ENCODE measurements at places on chromosomes 1 and 21.

DNA sequence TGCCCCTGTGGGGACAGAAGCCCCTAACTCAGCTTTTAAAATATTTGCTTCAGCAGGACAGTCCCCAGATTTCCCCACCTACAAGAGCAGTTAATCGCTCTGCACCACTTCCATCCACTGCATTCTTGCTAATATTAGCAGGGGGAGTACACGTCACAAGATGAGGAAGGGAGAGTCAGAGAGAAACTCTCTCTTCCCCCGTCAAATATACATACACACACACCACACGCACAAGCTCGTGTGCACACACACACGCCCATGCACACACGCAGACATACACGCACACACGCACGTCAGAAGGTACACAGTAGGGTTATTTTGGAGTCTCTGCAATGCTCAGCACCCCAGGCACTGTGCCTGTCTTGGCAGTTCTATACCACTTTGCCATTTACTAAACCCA lies 2.1 kb downstream of the CLCA1 start:
- DNase-seq = no peak

DNA sequence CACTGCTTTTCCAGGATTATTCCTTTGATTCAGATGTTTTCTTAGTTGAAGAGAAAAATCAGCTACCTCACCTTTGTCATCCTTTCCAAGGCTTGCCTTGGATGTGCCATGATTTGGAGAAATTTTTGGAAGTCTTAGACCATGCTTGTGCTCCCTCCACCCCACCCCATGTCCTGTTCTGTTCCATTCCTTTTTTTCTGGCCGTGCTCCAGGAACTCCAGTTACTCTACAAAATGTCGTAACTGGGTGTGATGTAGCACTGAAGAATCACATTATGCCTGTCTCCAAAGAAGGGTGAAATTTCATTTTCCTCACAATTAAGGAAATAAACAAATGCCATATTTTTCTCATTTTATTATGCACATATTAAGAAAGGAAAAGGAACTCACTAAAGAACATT lies 217.8 kb upstream of the ZRANB2 start:
- DNase-seq = no peak

DNA sequence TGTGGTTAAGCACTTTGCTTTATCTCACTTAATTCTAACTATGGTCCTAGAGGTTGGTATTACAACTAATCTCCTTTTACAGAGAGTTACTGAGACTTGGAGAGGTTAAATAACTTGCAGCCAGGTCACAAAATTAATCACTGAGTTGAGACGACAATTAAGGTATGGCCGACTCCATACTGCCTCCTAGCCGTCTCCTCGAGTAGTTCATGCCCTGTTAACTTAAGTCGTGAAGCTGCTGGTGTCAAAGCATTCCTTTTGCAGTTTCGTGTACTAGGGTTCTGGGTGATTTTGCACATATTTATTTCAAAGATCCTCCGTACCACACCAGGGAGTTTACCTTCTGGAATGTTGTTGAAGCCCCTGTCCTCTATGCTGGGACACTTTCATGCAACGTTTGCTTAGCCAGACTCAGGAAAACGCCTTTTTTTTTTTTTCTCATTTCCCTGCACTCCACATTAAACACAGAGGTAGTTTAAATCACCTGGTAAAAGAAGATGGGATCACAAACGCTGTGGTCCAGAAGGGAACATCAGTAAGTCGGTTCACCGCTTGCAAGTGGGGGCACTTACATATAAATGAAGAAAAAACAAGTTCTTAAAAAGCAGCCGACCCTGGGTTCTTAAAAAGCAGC lies 570 bp upstream of the NEK7 start:
- peak; percentile 79 for DNase-seq

DNA sequence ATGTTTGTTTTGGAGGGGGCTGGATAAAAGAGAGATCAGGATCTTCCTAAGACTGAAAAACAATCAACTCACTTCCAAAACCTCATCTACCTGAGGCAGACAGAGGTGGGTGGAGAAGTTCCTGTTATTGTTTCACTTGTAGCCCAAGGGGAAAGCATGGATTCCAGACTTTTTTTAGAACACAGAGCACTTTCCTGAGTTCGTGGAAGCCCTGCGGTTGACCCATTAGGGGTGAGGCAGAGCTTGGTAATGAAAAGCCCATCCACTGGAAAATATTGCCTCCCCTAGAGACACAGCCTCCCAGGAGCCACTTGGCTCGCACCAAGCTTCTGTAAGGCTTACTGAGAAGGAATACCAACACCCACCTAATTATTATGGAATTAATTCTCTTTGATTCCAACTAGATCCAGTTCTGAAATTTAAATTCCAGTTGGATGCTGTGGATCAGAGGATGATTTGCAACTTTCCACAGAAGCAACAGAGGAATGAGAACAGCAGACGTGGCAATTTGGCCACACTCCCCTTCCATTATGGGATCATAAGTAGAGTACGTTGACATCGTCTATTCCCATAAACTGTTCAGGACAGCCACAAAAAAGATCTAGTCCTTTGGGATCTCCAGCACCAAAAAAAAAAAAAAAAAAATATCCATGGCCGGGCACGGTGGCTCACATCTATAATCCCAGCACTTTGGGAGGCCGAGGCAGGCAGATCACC lies 4.1 kb upstream of the PEF1 start:
- DNase-seq = no peak

- DNase-seq = peak; percentile 51
Measured at GRCh38 chr1:55065648-55066047, 26.3 kb downstream of the PCSK9 start.

GRCh38 chr21:45959779-45960390 lies 21.7 kb upstream of the COL6A1 start:
- DNase-seq = no peak

DNA sequence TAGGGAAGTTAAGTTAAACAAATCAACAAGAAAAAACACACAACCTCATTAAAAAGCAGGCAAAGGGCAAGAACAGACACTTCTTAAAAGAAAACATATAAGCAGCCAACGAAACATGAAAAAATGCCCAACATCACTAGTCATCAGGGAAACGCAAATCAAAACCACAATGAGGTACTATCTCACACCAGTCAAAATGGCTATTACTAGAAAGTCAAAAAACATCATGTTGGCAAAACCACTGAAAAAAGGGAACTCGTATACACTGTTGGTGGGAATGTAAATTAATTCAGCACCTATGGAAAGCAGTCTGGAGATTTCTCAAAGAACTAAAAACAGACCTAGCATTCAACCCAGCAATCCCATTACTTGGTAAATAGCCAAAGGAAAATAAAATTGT lies 51.1 kb downstream of the HSF2BP start:
- no peak for DNase-seq

GRCh38 chr1:116330846-116331245 lies 42.2 kb upstream of the ATP1A1 start:
- no peak for DNase-seq

GRCh38 chr1:205285381-205286101 lies 36.0 kb downstream of the NUAK2 start:
- DNase-seq = no peak

- no peak for DNase-seq
Measured at GRCh38 chr1:12251442-12251841, 21.6 kb downstream of the VPS13D start.

DNA sequence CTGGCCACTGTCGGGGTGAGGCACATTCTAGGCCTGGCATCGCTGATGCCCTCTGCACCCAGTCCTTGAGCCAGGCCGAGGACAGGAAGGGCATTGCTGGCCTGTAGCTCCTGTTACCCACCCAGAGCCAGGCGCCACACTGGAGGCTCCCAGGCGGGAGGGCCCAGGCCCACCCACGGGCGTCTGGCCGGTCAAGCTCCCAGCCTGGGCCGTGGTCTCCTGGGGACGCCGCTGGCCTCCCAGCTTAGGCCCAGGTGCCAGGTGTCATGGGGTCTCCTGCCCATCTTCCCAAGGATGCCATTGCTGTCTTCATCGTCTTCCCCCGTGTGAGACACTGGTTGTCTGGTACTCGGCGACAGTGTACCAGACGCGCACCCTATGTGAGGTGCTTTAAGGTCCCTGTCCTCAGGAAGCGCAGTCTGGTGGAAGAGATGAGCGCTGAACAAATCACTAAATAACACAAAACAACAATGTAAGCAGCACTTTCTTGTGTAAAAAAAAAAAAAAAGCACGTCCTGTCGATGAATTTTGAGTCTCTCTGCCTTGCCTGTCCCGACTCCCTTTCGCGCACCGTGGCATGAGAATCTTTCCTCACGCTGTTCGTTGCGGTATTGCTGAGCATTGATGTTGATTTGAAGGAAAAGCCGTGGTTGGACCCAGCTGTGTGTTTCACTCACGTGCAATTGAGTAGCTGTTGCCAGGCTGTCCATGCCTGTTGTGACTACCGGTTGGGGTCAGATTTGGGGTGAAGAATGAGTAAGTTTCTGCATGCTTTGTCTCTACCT lies 27.0 kb upstream of the TRAPPC10 start:
- no peak for DNase-seq

DNA sequence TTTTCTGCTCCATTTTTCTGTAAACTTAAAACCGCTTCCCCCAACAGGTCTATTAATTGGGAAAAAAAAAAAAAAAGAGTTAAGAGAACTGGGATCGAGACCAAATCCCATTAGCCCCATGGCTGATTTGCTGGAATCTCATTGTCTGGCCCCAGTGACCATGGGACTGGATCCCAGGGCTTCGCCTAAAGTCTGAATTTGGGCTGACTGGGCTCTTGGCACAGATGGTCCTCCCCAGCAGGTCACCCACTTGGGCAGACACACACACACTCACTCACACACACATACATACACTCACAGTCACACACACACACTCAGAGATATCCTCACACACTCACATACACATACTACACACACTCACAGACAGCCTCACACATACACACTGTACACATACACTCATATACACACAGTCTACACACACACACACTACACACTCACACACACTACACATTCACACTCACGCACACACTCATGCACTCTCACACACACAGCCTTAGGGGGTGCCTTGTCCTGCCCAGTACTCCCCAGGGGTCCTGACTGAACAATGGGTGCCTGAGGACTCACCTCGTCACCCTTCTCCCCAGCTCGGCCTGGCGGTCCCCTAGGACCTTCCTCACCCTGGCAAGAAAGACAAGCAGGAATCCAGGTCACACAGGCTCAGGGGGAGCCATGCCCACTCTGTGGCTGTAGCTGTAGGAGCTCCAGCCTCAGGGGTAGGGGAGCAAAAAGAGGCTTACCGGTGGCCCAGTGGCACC lies 7.5 kb downstream of the COL9A2 start:
- no peak for DNase-seq

- DNase-seq = peak; percentile 33
Measured at GRCh38 chr21:20443558-20444155, 554.6 kb upstream of the NCAM2 start.

DNA sequence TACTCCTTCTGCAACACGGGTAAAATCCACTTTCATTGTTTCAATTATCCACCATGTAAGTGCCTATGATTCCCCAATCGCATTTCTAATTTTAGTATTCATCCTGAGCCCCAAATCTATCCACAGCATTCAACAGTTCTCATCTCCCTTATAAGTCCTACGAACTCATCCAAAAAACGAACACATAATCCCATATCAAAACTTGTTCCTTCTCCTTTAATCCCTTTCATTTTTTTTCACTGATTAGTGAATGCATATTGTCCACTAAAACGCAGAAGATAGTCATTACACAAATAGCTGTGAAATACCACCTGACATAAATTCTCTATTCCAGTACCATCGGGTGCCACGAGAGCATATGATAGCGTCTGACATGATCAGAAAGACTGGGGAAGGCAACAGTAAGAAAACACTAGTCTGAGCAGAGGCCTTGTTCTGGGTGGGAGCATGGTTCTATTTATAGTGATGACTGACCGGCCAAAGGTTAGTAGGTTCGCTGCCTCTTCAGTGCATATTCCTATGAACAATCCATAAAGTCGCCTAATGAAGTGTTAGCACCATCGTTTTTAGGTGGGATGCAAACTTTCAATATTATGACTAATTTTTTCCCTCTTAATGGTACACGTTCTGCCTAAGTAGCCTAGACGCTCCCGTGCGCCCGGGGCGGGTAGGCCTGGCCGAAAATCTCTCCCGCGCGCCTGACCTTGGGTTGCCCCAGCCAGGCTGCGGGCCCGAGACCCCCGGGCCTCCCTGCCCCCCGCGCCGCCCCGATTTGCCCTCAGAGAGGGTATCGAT lies 648 bp downstream of the ATP5PF start:
- DNase-seq = peak; percentile 16

DNA sequence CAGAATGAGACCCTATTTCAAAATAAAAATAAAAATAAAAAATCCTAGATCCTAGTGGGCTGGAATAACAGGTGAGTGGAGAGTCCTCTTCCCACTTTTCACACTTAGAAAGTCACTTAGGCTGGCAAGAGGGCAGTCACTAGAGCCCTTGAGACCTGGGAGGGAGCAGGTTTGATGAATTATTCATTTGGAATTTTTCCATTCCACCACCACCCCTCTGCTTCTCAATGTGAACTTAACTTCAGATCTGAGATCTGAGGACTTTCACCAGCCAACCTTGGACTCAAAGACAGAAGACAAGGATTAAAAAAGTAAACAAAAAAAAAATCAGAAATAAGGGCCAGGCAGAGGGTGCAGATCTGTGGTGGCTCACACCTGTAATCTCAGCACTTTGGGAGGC lies 16.5 kb downstream of the AKR7A3 start:
- DNase-seq = no peak

DNA sequence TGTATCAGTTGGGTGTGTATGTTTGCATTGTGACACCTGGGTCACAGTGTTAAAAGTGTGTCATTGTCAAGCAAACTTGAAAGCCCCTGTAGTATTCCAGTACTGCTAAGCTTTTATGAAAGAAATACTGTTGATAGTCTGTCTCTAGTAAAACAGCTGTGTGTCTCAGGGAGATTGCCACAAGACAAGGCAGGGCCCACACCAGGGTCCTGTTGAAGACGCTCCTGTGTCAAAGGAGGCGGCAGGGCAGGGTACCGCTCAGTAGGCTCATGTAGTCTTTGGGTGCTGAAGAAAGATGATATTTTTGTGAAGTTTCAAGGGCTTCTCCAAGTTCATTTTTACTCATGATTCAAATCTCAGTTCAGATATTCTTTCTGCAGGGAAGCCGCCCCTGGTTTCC lies 132.5 kb downstream of the GALNT2 start:
- no peak for DNase-seq

GRCh38 chr1:221736714-221737113 lies 5.2 kb downstream of the DUSP10 start:
- DNase-seq = no peak

- DNase-seq = no peak
Measured at GRCh38 chr1:43069461-43070050, 102.5 kb downstream of the EBNA1BP2 start.

- no peak for DNase-seq
Measured at GRCh38 chr1:42944246-42944928, 14.3 kb downstream of the SLC2A1 start.

- no peak for DNase-seq
Measured at GRCh38 chr1:47944561-47944960, 52.6 kb downstream of the TRABD2B start.
